Stimulated activated CD8-positive, alpha-beta memory T cell treated with anti-CD3 and anti-CD28 coated beads, Interleukin-7, amount 100 ng/mL, for 1 hour (primary cell): ENCODE measurements at places on chromosomes 5 and 9.

- DNase-seq: no peak
These were observed 302.5 kb downstream of the TENT4A start for GRCh38 chr5:7015586-7016256.

GRCh38 chr5:6603643-6604042 is 29.2 kb downstream of the NSUN2 start:
- DNase-seq: no peak

DNA sequence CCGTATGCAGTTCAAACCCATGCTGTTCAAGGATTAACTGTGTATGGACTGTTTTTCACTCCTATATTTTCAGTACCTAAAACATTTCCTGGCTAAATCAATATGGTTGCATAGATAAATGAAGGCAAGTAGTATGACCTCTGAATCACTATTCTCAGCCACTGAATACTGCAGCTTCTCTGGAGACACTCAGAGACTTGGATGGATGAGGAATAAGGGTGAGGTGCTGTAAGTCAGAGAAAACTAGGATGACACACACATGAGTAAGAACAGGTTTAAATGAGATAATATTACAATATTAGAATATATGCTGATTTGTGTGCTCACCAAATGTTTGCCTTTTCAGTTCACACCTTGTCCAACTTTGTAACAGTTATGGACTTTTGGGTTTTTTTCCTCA is 26.0 kb upstream of the ANXA1 start:
- no peak for DNase-seq

DNA sequence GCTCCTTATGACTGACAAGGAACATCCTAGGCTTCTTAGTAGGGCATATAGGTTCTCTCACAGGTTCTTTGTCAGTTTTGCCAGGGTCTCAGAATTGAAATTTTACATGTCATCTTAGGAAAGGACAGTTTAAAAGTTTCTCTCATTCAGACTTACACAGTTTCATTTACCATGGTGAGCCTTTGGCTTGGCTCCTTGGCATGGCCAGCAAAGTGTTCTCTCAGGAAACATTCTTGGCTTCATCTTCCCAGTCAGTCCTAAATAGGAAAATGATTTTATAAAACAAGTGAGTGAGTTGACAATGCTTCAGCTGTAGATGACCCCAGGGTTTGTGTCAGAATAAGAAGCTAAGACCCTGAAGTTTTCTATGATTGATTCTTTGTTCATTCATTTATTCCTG is 191.6 kb downstream of the PCSK5 start:
- no peak for DNase-seq

GRCh38 chr9:24036459-24036858 is 210.4 kb upstream of the ELAVL2 start:
- no peak for DNase-seq

GRCh38 chr5:179119415-179120170 is 59.4 kb downstream of the ZNF354C start:
- DNase-seq: no peak

DNA sequence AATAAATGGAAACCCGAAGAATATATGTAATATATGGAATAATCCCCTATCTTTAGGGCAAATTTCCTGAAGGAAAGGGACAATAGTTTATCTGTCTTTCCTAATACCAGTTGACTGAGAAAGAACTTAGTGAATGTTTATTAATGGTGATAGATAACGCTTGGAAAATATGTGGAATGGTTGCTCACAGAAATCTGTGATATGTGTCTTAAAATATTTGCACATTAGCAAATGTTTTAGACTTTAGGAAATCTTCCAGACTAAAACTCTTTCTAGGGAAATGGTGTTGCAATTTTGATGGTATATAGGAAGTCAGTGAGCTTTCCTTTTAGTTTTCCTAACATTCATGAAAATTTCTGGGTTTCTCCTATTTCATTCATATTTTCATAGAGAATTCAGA is 90.4 kb downstream of the PIP5K1B start:
- DNase-seq: no peak

DNA sequence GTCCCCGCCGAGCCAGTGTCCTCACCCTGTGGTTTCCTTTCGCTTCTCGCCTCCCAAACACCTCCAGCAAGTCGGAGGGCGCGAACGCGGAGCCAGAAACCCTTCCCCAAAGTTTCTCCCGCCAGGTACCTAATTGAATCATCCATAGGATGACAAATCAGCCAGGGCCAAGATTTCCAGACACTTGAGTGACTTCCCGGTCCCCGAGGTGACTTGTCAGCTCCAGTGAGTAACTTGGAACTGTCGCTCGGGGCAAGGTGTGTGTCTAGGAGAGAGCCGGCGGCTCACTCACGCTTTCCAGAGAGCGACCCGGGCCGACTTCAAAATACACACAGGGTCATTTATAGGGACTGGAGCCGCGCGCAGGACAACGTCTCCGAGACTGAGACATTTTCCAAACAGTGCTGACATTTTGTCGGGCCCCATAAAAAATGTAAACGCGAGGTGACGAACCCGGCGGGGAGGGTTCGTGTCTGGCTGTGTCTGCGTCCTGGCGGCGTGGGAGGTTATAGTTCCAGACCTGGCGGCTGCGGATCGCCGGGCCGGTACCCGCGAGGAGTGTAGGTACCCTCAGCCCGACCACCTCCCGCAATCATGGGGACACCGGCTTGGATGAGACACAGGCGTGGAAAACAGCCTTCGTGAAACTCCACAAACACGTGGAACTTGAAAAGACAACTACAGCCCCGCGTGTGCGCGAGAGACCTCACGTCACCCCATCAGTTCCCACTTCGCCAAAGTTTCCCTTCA is 1.4 kb downstream of the GLIS3 start:
- no peak for DNase-seq
